ENCODE measurements at places on chromosomes 1 and 21.

GRCh38 chr1:228455715-228456114 is 31.5 kb upstream of the RNF187 start:
- no peak for DNase-seq

DNA sequence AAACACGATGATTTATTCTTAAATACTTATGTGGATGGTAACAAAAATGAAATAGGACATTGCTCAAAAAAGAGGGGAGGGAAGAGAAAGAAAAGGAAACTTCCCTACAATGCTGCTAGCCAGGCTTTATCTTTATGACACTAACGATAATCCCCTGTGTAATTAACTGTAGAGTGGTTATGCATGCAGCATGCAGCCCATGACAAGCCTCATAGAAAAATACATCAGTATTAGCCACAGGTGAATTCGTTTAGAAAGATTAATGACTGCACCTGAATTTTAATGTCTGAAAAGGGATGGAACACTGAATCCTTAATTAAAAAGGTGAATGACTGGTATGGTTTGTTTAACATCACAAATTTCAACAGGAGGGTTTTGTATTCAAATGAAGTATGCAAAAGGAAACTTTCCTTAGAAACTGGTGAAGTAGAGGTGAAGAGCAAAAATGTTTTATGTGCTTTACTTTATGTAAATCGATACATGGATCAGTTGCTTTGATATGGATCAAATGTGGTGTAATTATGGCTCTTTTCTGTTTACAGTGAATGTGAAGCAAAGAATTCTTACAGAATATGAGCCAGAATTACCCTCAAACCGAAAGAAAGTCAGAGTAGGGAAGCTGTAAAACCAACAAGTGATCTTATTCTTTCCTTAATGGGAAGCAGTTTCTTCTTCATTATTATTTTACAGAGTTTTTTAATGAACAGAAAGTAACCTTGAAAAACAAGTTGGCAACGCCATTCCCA is 569.6 kb upstream of the ADGRL2 start:
- no peak for DNase-seq

DNA sequence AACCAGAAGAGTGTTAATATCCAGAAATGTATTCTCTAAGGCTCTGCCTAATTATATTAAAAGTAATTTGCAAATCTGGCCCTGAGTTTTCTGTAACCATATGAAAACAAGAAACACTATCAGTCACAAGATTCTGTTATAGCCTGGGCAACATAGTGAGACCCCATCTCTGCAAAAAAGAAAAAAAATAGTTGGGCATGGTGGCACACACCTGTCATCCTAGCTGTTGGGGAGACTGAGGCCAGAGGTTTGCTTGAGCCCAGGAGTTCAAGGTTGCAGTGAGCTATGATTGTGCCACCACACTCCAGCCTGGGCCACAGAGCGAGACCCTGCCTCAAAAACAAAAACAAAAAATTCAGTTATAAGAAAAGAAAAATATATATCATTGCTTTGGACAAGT is 25.6 kb downstream of the C1orf21 start:
- DNase-seq: no peak

DNA sequence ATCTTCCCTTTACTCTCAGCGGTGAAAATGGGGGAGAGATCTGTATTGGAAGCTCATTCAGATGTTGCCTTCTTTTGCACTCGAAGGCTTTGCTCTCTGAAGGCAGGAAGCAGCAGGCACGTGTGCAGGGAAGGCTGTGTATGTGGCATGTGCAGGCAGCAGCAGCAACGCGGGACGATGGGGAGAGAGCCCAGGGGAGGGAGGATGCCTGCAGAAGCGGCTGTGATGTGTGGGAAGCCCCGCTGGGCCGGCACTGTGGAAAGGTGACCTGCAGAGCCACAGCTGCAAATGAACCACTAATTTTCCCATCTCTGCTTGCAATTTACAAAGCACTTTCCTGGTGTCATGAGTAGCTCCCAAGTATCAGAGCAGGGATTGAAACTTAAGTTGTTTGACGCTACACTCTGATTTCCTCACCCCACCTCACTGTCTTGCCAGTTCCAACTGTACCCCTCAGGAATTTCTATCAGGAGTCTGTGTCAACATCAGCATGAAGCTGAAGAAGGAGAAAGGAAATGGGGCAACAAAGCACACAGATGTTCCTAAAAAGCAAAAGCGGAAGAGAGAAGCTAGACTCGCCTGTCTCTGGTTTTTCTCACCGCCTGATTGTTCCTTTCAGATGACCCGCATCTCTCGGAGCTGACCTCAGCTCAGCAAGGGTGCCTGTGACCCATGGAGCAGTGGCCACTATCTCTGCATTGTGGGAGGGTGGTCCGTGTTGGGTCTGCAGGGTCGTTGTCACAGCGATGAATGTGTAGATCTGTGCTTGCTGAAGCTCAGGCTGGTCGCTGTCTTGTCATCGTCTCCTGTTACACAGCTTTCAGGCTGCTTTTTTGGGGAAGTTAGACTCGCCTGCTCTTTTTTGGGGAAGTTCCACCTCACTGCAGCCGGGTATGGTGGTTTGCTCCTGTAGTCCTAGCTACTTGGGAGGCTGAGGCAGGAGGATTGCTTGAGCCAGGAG is 156.1 kb downstream of the KIF26B start:
- no peak for DNase-seq

DNA sequence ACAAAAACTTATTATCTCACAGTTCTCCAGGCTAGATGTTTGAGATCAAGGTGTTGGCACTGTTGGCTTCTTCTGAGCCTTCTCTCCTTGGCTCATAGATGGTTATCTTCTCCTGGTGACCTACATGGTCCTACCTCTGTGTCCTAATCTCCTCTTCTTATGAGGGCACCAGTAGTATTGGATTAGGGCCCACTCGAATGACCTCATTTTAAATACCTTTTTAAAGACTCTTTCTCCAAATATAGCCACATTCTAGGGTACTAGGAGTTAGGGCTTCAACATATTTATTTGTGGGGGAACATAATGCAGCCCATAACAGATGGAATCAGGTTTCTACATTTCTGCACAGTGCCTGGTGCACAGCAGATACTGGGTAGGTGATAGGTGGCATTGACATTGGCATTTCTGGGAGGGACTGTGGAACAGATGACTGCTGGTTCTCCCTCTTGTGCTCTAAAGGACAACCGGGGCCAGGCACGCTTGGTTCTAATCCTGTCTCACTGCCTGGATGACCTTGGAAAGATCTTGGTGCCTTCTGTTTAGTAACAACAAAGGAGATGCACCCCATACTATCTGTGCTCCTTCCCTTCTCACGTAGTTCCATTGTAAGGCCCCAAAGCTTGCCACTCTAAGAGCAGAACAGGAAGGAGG is 140.3 kb downstream of the PLPP3 start:
- DNase-seq: no peak

DNA sequence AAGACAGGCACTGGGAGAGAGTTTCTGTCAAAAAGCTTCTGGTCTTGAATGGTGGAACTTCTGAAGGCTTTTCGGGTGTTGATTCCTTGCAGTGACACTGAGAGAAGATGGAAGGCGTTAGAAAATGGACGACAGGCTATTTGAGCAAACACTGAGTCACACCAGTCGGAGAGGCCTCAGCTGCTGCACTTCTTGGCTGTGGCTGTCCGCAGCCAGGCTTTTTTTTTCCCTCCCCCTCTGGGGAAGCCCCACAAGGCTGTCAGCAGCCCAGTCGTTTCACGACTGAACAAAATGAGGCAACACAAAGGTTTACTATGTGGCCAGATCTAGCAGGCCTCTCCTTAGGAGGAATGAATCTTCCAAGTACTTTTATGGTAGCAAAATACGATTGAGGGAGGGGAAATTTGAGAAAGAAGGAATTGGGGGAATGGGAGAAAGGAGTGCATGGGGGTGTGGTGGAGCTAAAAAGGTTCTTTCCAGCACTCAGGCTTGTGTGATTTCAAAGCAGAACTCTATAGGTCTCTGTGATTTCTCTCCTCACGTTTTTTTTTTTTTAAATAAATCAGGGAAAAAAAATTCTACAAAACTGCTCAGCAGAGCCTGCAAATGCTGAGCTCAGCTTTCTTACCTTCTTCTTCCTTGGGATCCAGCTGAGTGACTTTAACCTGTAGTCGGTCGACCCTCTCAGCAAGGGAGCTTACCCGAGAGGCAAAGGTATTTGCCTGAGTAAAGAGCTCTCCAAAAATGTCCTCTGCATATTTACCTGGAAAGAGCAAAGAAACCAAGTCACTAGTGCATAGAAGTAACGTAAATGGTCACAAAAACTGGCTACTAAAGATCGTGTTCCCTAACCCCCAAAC is 26.1 kb downstream of the GPR3 start:
- DNase-seq: no peak

GRCh38 chr1:95655321-95656020 is 421.5 kb downstream of the RWDD3 start:
- DNase-seq: no peak

DNA sequence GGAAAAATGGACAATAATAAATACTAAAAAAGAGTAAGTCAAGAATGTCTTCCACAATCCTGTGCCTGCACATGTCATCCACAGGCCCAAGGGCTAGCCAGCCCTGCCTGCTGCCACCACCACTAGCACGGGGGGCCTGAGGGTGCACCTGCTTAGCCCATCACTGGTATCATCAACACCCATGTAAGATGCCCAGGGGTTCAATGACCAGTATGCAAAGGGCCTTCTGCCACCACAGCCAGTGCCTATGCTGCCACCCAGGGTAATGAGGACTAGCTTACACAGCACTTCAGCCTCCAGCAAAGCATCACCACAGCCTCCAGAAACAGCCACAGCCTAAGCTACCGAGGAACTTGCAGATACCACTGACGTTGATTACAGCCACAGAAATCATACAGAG is 46.3 kb downstream of the POFUT2 start:
- no peak for DNase-seq

GRCh38 chr1:86464819-86465218 is 3.9 kb upstream of the CLCA1 start:
- no peak for DNase-seq

- no peak for DNase-seq
Observed at GRCh38 chr1:173857363-173857917, 10.3 kb downstream of the GAS5 start.

DNA sequence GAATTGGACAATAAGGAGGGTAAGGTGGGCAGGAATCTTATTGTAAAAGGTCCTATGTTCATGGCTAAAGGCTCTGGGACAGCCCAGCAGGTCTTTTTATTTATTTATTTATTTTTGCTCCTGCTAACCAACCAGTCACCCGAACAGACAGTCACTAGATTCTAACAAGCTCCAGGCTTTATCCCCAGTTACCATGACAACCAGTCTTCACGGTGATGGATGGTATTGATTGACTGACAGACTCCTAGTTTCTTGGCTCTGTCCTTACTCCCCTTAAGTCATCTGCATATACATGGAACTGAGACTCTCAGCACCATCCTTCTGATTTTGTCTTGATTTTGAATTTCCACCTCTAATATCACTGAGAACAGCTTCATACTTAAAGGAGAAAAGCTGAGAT is 44.3 kb downstream of the C8A start:
- no peak for DNase-seq

DNA sequence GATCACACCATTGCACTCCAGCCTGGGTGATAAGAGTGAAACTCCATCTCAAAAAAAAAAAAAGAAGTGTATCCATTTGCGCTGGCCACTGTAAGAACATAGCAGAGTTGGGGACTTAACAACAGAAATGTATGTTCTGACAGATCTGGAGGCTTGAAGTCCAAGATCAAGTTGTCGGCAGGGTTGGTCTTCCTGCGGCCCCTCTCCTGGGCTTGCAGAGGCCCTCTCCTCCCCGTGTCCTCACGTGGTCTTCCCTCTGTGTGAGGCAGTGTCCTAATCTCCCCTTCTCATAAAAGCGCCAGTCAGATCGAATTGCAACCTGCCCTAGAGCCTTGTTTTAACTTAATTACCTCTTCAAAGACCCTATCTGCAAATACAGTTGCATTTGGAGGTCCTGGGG is 52.6 kb downstream of the MT1HL1 start:
- no peak for DNase-seq

DNA sequence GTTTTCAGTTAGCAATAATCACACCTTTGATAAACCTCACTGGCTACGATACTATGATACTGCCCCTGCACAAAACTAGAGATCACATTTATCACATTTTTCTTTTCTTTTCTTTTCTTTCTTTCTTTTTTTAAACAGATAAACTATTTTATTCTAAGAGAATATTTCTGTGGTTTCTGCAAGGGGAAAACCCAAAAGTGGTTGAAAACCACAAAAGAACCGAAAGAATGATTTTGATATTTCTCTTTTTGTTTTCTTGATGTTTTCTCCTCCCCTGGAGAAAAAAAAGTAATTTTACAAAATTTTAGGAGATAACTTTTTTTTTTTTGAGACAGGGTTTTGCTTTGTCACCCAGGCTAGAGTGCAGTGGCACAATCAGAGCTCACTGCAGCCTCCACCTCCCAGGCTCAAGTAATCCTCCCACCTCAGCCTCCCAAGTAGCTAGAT is 18.4 kb upstream of the FRRS1 start:
- no peak for DNase-seq

DNA sequence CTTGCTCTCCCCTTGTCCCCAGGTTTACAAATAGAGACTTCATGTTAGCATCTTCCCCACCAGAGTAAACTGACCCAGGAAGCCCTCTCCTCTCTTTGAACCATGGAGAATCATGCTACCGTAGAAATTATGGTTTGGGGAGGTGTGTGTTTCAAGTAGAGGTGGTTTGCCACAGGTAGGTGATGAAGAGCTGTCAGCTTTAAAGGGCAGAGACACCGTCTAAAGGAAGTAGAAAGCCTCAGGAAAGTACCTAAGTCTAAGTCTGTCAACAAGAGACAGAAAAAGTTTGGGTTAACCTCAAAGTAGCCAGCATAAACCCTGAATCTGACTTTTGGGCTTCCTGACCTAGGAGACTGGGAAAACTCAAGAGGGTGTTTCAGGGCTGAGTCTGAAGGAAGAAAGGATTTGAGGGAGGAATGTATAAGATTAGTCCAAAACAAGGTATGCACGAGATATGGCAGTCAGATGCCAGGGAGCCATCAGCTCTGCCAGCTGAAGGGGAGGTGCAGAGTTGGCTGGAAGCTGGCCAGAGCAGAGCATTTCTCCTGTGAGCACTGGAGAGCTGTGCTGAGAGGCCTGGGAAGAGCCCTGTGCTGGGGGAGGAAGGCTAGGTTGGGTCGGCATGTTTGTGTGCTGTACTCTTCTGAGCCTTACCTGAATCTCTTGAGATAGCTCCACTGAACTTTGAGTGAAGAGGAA is 14.3 kb downstream of the ADAMTSL4 start:
- DNase-seq: no peak

DNA sequence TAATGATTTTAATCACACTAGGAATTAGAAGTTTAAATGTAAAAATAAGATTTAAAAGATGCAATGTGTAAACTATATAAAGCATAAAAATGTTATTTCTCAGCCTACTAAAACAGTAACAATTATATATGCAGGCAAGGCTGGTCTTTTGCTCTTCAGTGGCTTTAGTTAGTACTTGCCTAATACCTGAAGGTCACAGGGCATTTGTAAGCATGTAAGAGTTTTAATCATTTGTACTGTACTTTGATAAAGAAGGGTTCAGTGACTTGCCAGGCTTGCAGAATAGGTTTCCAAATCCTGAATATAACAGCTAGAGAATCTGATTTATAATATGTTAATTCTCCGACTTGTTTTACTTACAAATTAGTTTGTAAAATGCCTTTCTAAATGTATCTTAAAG is 256.5 kb downstream of the GPR52 start:
- DNase-seq: no peak

- DNase-seq: no peak
Observed at GRCh38 chr1:84096176-84096575, 47.9 kb upstream of the PRKACB start.

GRCh38 chr1:87592156-87592555 is 263.5 kb downstream of the LMO4 start:
- no peak for DNase-seq

GRCh38 chr1:14553711-14554110 is 44.8 kb upstream of the KAZN start:
- no peak for DNase-seq

Measured in SW480 (cell line).